RPMI8226 (cell line): ENCODE measurements at places on chromosomes 7 and 10.
A peak's percentile ranks its signal among the peaks of the same experiment; 100 is the strongest.

- DNase-seq = no peak
Measured at GRCh38 chr10:78619115-78619851, 449.5 kb upstream of the ZMIZ1 start.

- no peak for DNase-seq
Measured at GRCh38 chr10:82267960-82268359, 393.0 kb downstream of the NRG3 start.

DNA sequence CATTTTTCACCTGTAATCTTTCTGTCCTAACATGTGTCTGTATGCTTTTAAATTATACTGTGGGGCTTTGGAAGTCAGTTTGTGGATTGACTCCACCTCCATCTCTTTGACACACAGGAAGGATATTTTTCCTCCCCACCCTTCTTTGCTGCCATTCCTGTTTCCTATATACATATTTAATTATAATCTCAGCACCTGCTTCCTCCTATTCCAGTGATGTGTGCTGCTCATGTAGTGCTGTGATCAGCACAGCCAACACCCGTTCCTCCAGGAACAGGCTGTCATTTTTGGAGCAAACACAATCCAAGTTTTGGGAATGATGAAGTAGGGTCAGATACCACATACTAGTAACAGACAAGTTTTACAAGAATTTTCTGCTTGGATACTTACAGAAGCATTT is 135.0 kb upstream of the PRPS1L1 start:
- DNase-seq = no peak

- DNase-seq = no peak
Measured at GRCh38 chr7:95611224-95611623, 14.9 kb upstream of the PDK4 start.

GRCh38 chr7:82247814-82248433 is 195.7 kb downstream of the CACNA2D1 start:
- peak; percentile 21 for DNase-seq

DNA sequence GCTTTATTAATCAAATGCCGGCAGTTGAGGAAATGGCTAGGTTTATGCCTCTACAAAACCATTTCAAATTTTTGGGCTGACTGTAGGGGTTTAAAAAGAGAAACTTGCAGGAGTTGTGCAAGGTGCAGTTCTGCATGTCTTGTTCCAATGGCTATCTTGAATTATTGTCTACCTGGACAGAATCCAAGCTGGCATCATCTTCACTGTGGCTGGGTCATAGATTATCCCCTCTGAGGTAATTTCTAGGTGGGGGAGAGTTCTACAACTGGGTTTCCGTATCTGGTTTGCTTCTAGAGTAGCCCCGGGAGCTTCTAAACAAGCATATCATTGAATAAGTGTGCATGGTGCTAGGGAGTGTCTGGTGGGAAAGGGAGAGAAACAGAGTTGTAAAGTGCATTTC is 16.9 kb downstream of the BET1 start:
- DNase-seq = no peak

- no peak for DNase-seq
Measured at GRCh38 chr10:119501690-119502089, 40.8 kb downstream of the RGS10 start.

- no peak for DNase-seq
Measured at GRCh38 chr7:90613088-90613498, 17.0 kb downstream of the CDK14 start.
